Keratinocyte (primary cell): ENCODE measurements at places on chromosomes 13 and 19.
A peak's percentile ranks its signal among the peaks of the same experiment; 100 is the strongest.

DNA sequence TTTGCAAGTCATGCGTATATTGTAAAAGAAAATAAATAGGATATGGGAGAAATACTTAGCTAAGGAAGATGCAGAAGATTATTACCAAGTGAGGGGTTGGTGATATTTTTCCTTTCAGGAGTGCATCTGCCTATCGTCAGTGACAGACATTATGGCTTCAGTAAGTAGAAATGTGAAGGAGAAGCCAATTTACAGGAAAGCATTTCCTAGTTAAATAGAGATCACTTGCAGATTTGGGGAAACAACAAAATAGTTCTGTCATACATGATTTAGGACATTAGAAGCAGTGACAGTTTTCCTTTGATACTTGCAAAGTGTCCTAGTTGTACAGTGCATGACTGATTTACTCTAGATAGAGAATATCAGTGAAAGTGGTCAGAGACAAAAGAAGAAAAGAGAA, 747.8 kb upstream of the KLHL1 start:
- H3K36me3 ChIP-seq, result no peaks in the 10 kb centered on the region
- DNase-seq, result no peak
- H3K4me3 ChIP-seq, result no peak overlapping the region
- H3K27me3 ChIP-seq, result no peaks in the 10 kb centered on the region

DNA sequence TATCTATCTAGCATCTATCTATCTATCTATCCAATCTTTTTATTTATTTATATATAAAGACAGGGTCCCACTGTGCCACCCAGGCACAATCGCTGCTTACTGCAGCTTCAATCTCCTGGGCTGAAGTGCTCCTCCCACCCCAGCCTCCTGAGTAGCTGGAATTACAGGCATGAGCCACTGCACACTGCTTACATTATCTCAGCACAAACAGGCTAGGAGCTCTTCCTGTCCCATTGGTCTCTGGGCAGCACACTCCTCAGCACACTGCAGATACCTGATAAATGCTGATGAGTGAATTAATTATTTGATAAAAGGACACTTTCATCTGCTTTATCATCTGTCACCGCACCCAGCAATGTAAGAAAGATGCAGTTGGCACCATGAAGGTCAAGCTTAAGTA, 16.1 kb downstream of the ZNF562 start:
- peaks cover 21% of the 10 kb centered on the region for H3K36me3 ChIP-seq
- H3K27ac ChIP-seq, result no peak overlapping the region
- DNase-seq, result no peak
- no peak overlapping the region for H3K4me3 ChIP-seq

DNA sequence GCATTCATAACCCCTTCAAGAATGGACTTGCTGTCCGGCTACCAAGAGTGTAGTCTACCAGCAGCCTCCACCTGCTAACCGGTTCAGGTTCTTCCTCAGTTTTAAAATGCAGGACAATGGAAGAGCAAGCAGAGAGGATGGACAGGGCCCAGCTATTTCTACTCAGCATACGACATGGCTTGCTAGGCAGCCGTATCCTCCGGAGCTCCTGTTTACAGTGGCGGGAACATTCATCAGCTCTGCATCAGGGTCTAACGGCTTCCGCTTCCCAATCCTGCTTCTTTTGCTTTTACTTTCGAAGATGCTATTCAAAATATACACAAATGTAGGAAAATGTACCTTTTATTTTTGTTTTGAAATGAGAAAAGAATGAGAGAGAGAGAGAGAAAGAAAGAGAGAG, 118.5 kb downstream of the TRPC4 start:
- H3K36me3 ChIP-seq, result no peaks in the 10 kb centered on the region
- H3K27me3 ChIP-seq, result peaks cover 2% of the 10 kb centered on the region
- H3K4me1 ChIP-seq, result no peaks in the 10 kb centered on the region
- DNase-seq, result no peak
- no peak overlapping the region for H3K4me3 ChIP-seq

DNA sequence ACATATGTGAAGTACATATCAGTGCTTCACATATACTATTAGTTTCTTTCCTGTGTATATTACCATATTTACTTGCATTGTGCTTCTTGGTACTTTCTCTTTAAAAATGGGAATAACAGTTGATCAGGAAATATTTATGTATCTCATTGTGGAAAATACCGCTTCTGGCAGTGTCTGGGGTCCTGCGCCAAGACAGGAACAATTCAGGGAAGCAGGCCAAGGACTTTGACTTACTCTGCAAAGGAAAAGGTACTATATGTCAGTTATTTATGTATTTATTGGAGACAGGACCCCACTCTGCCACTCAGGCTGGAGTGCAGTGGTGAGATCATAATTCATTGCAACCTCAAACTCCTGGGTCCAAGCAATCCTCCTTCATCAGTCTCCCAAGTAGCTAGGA, 57.7 kb upstream of the NBEA start:
- H3K4me3 ChIP-seq, result no peak overlapping the region
- DNase-seq, result no peak
- no peaks in the 10 kb centered on the region for H3K27me3 ChIP-seq
- no peak overlapping the region for H3K27ac ChIP-seq
- H3K4me1 ChIP-seq, result no peaks in the 10 kb centered on the region

DNA sequence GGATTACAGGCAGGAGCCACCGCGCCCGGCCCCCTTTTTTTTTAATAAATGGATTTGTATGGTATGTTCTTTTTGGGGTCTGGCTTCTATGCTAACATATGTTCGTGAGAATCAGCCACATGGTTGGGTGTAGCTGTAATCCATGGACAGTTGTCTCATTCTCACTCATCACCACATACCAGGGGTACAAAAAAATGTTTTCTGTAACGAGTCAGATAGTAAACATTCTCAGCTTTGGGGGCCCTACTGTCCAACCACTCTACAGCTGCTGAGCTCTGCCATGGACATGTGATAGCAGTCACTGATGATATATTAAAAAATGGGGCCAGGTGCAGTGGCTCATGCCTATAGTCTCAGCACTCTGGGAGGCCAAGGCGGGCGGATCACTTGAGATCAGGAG, 5.1 kb upstream of the RETN start:
- no peaks in the 10 kb centered on the region for H3K4me1 ChIP-seq
- H3K27me3 ChIP-seq, result peaks cover under 1% of the 10 kb centered on the region
- no peak overlapping the region for H3K4me3 ChIP-seq
- no peaks in the 10 kb centered on the region for H3K36me3 ChIP-seq

GRCh38 chr19:13952931-13953531, 722 bp downstream of the DCAF15 start:
- H3K36me3 ChIP-seq, result peaks cover 23% of the 10 kb centered on the region
- no peak for DNase-seq
- peaks cover 9% of the 10 kb centered on the region for H3K4me1 ChIP-seq
- peak overlapping the region; percentile 46 for H3K27ac ChIP-seq
- peak overlapping the region; percentile 62 for H3K4me3 ChIP-seq

GRCh38 chr19:46378268-46378667, 31.4 kb downstream of the PPP5C start:
- no peak overlapping the region for H3K27ac ChIP-seq
- no peak for DNase-seq
- no peak overlapping the region for H3K4me3 ChIP-seq
- H3K36me3 ChIP-seq, result peaks cover 7% of the 10 kb centered on the region
- H3K27me3 ChIP-seq, result no peaks in the 10 kb centered on the region
- peaks cover 14% of the 10 kb centered on the region for H3K4me1 ChIP-seq

- H3K36me3 ChIP-seq, result no peaks in the 10 kb centered on the region
- H3K4me1 ChIP-seq, result no peaks in the 10 kb centered on the region
- H3K27ac ChIP-seq, result no peak overlapping the region
- H3K27me3 ChIP-seq, result no peaks in the 10 kb centered on the region
- DNase-seq, result no peak
These were observed 1147.9 kb downstream of the UQCRFS1 start for GRCh38 chr19:28065026-28065425.

DNA sequence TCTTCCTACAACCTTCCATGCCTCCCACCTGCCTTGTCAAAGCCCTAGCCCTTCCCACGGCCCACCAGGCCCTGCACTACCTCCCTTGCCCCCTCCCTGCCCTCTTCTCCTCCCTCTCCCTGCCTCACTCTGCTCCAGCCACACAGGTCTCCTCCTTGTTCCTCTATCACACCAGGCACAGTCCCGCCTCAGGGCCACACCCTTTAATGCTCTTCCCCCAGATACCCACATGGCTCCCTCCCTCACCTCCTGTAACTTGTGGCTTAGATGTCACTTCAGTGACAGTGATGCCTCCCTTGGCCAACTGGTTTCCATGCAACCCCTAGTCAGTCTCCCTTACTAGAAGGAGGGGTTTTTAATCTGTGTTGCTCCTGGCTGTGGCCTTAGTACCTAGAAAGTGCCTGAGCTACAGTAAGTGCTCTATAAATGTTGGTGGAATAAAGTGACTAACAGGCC, 1.3 kb downstream of the SIRT6 start:
- no peak overlapping the region for H3K27ac ChIP-seq
- peaks cover 12% of the 10 kb centered on the region for H3K36me3 ChIP-seq
- H3K27me3 ChIP-seq, result no peaks in the 10 kb centered on the region
- peaks cover 14% of the 10 kb centered on the region for H3K4me1 ChIP-seq
- H3K4me3 ChIP-seq, result no peak overlapping the region

DNA sequence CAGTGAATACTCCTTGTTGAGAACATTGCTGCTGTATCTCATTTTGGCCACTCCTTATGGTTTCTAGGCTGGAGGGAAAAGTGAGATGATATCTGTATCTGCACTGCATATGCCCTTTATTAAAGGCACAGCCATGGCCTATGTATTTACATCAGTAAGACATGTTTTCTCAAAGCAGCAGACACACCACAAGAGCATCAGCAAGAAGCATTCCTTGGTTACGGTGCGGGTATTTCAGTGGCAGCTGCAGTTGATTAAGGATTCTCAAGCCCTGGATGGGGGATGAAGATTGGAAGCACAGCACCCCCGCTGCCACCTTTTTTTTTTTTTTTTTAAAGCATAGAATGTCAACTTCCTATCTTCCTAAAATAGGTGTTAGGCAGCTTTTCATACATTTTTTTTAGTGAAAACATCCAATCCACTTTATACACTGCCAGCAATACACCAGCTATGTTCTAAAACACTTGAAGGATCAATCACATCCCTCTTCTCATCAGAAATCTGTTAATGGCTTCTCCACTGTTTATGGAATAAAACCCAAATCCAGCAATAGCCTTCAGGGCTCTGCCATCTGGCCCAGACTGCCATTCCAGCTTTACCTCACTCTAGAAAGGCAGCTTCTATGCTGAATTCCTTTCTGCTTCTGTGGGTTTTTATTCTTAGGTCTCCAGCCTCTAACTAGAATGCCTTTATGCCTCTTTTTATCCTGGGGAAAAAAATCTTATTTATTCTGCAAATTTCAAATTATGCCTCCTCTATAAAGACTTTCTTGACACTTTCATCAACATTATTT, 331.0 kb downstream of the DNAJC15 start:
- no peaks in the 10 kb centered on the region for H3K4me1 ChIP-seq
- H3K27ac ChIP-seq, result no peak overlapping the region
- H3K4me3 ChIP-seq, result no peak overlapping the region
- no peaks in the 10 kb centered on the region for H3K36me3 ChIP-seq

- no peak for DNase-seq
- no peak overlapping the region for H3K27ac ChIP-seq
- H3K4me1 ChIP-seq, result peaks cover 23% of the 10 kb centered on the region
- H3K4me3 ChIP-seq, result no peak overlapping the region
- no peaks in the 10 kb centered on the region for H3K27me3 ChIP-seq
- no peaks in the 10 kb centered on the region for H3K36me3 ChIP-seq
These were observed 22.4 kb downstream of the LRCH1 start for GRCh38 chr13:46575301-46575771.

DNA sequence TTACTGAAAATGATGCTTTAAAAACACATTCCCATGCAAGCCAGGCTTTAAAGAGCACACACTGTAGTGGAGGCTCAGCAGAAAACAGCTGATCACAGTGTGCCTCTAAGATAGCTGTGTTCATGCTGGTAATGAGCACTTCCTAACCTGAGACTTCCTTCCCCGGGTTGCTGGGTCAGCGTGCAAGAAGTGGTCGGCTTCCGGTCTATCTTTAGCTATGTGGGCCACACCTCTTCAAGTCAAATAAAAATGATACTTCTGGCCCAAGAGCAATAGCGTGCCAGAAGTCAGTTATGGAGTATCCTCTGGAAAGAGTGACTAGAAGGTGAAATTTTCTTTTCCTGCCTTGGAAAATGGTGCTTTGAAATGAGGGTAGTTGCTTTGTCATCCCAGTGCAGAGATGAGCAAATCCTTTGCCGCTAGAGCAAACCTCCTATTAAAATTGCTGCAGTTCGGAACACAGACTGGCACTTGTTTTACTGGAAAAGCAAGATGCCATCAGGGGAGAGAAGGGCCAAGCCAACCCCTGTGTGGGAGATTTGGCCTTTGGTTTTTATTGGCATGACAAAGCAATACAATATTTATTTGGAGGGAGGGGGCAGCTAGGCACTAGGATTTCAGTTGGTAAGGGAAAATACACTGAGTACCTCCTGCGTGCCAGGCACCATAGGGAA, 64.2 kb downstream of the ARHGAP35 start:
- H3K4me1 ChIP-seq, result peaks cover 57% of the 10 kb centered on the region
- DNase-seq, result no peak
- peaks cover 15% of the 10 kb centered on the region for H3K36me3 ChIP-seq
- no peaks in the 10 kb centered on the region for H3K27me3 ChIP-seq

DNA sequence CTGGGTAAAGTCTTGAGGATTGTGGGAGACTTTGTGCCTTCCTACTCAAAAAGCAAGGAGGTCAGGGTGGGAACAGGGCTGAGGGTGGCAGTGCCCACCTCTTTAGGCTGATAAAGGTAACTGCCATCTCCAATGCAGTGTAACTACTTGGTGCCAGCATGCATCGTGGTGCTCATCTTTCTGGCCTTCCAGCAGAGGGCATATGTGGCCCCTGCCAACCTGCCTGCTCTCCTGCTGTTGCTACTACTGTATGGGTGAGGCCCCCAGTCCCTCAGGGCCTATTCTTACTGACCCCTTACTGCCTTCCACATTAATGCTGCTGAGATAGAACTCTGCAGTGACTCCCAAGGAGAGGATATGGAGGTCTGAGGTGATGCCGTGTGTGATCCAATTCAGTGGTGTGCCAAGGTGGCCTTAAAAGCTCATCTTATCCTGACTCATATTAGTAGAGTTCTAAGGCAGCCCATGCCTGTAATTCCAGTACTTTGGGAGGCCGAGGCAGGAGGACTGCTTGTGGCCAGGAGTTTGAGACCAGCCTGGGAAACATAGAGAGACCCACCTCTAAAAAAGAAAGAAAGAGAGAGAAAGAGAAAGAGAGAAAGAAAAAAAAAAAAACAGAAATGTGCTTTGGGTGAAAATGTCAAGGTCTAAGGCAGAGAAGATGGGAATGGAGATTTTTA, 9.7 kb upstream of the ARHGAP45 start:
- H3K27me3 ChIP-seq, result no peaks in the 10 kb centered on the region
- no peak for DNase-seq
- no peak overlapping the region for H3K27ac ChIP-seq
- H3K36me3 ChIP-seq, result peaks cover 13% of the 10 kb centered on the region
- H3K4me1 ChIP-seq, result no peaks in the 10 kb centered on the region

- no peaks in the 10 kb centered on the region for H3K36me3 ChIP-seq
- H3K4me3 ChIP-seq, result no peak overlapping the region
- peaks cover 18% of the 10 kb centered on the region for H3K4me1 ChIP-seq
These were observed 37.5 kb upstream of the XPO4 start for GRCh38 chr13:20940083-20940482.
